ENCODE measurements at places on chromosomes 12 and 14.

GRCh38 chr14:54682578-54682977, 115.7 kb downstream of the SAMD4A start:
- DNase-seq: no peak

GRCh38 chr14:82537831-82538230, 1004.2 kb upstream of the SEL1L start:
- DNase-seq: no peak

- DNase-seq: no peak
Measured at GRCh38 chr12:92085040-92085735, 60.5 kb downstream of the BTG1 start.

DNA sequence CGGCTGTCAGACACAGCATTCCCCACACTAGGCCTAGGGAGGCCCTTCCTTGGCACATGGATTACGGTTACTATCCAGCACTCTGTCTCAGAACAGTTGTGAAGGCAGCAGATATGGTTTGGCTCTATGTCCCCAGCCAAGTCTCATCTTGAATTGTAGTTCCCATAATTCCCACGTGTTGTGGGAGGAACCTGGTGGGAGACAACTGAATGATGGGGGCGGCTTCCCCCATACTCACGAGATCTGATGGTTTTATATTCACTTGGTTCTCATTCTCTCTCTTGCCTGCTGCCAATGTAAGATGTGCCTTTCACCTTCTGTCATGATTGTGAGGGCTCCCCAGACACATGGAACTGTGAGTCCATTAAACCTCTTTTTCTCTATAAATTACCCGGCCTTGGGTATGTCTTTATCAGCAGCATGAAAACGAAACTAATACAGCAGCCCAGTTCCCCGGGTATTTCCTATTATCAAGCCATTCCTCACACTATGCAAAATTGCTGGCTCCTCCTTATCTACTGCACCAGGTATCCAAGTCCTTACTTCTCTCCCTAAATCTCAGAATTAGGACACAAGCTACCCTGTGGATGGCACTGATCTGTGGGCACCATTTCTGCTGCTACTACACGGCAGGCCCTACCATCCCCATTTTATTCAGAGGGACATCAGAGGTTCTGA, 33.3 kb downstream of the NT5DC3 start:
- no peak for DNase-seq

DNA sequence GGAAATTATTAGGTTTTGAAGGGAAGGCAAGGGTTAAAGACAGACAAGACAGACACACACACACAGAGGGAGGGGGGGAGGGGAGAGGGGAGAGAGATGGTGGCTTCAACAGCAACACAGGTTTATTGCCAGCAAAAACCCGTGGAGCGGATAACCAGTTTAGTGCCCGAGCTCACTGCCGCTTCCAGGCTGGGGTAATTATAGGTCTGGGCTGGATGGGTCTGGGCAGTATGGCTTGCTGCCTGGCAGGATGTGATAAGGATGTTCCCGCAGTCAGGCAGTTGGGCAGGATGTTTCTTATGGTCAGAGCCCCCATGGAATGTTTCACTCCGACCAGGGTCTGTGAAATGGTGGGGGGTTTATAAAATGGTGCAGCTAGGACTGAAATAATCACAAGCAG, 4.4 kb upstream of the TDRD9 start:
- DNase-seq: no peak

- no peak for DNase-seq
Measured at GRCh38 chr14:69325086-69325485, 65.1 kb downstream of the GALNT16 start.

DNA sequence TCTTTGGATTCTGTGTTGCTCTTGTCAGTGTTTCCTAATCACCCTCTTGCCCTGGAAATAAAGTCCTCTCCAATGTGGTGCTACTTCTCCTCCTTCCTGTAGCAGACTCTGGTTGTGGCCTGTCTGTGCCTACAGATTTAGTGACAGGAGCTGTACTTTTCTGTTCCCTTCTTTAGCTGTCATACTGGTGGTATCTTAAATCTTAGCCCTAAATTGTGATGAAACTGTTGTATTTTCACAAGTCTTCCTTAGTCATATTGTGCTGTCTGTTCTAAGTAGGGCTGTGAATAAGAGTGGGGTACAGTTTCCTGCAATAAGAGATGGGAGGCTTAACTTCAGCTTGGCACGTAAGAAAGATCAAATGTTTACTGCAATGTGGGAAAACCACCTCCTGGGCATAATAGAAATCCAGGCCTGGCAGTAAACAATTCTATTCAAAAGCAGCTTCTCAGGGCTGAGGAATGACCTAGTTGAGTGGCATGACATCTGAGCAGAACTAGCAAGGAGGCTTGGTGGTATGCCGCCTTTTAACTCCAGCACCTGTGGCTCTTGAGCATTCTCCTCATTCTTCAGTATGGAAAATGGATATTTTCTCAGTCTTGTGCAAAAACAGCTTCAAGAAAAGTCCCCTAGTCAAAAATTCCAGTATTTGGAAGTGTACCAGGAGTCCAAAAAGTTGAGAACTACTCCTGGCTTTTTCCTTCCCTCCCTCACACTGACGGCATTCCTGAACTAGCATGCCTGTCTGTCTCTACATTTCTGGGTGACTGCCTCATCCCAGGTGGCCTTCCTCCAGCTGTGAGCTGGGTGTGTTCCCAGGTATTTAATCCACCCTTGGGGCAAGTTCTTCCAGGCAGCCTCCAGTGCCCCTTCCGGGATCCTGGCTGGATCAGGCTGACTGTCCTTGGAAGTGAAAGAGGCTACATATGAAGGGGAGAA, 19.5 kb downstream of the ANO6 start:
- DNase-seq: no peak

DNA sequence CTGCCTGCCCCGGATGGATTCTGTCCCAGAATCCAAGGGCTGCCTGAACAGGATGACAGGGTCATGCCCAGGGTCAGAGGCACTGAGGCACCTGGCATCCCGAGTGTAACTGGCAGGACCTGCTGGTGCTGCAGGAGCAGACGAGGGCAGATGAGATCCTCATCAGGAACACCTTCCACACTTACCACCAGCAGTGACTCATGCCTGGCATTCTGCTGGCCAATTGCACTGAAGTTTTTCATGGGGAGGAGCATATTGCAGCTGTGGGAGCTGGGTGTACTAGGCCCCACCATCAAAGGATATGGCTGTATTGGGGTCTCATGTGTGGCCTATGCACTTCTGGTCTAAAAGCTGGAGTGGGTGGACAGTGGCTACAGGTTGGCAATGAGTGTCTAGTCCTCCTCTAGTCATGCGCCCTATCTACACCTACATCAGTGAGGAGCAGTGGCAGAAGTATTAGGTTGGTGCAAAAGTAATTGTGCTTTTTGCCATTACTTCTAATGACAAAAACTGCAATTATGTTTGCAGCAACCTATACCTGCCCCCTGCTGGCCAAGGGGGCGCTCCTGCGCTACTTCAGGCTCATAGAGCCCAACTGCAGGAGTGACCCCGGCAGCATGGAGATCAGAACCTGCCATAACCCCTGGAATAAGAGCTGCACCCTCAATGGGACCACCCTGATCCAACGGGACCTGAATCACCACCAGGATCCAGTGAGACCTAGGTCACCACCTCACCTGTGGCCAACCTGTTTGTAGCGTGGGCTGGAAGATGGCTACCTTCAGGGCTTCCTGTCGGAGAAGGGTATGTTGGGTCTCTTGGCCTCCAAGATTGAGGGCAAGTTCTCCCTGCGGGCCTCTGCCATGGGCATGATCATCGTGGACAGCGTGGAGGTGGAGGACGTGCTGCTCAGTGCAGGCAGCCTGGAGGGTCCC, 8.0 kb upstream of the C12orf42 start:
- no peak for DNase-seq

GRCh38 chr14:76352639-76353281, 23.2 kb upstream of the ESRRB start:
- DNase-seq: peak; percentile 32

- DNase-seq: no peak
Measured at GRCh38 chr14:35347323-35348043, 55.3 kb downstream of the PSMA6 start.

DNA sequence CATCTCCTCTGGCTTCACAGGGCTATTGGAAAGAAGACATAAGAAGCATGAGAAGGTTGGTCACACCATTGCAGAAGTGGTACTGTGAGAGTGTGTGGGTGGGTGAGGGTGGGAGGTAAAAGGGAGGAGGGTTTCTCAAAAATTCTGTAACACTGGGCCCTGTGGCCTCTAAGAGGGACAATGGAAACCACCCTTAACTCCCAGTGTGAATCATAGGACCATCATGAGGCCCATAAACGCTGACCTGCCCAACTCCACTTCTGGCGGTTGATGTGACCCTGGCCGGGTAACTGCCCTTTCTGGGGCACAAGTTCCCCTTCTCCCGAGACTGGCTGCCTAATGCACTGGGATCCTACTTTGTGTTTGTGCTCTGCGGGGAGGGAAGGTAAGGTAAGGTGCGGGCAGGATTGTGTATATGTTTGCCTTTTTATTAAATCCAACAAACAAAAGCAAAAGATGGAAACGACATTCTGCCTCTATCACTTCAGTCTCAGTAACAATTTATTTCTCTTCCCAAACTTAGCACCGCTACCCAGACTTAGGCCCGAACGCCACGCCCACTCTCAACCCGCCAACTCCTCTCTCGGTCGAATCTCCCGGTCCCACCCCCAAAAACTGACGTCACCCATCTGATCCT, 551 bp downstream of the METTL1 start:
- DNase-seq: peak; percentile 85

DNA sequence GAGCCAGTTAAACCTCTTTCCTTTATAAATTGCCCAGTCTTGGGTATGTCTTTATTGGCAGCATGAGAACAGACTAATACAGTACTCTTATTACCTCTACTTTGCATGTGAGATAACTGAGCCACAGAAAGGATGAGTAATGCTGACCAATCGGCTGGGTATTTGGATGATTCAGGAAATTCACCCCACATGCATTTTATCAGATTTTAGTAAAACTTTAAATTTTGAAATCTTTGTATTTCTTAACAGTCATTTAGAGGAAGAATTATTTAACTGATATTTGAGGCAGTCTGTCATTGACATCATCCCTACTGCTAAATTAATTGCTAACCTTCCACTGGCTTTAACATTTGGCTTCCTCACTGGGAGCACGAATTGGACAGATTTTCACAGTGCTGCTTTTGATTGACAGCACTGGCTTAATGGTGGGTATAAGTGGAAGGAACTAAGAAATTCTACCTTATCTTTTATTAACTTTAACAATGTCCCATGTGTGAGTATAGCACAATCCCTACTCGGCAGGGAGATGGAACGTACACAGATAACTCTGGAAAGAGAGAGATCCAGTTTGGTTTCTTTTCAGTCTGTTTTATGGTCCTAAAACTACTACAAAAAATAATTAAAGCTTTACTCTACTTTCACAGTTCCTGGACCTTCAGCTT, 261.0 kb downstream of the DACT1 start:
- DNase-seq: no peak

GRCh38 chr14:24430682-24431568, 1.2 kb downstream of the KHNYN start:
- peak; percentile 35 for DNase-seq

Data from stimulated activated CD4-positive, alpha-beta T cell treated with anti-CD3 and anti-CD28 coated beads, TNF-alpha, amount 100 ng/mL, for 4 hours (primary cell).